Activated naive CD4-positive, alpha-beta T cell treated with anti-CD3 and anti-CD28 coated beads, Interleukin-2, amount 50 U/mL, for 16 hours (primary cell): ENCODE measurements at places on chromosomes 4 and X.

- DNase-seq = no peak
Observed at GRCh38 chr4:15234856-15235126, 193.0 kb upstream of the C1QTNF7 start.

- DNase-seq = no peak
Observed at GRCh38 chr4:145815027-145815612, 123.5 kb downstream of the ZNF827 start.

DNA sequence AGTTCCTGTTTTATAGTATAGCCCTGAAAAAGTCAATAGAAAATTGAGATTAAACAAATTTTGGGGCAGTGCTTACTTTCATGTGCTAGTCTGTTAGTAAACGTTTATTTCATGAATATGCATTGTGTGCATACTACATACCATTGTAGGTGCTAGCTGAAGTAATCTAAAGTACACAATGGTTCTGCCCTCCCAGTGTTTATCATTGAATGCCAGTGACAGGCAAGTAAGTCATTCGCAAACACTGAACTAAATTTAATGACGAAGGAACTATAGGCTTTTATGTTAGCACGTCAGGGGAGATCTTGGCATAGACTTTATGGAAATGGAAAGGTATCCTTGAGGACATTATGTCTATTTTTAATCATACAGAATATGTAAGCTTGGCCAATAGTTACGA, 426.9 kb upstream of the EPHA5 start:
- no peak for DNase-seq

GRCh38 chr4:147479376-147479775, 1.5 kb upstream of the EDNRA start:
- no peak for DNase-seq

GRCh38 chrX:22246620-22247019, 26.1 kb upstream of the CBLL2 start:
- no peak for DNase-seq

GRCh38 chr4:57190601-57191481, 80.7 kb upstream of the IGFBP7 start:
- DNase-seq = no peak

- no peak for DNase-seq
Observed at GRCh38 chr4:141730805-141731204, 94.4 kb downstream of the IL15 start.
